ENCODE measurements at places on chromosomes 2 and 18.

GRCh38 chr18:55783921-55784320 lies 195.9 kb upstream of the TCF4 start:
- DNase-seq: no peak

DNA sequence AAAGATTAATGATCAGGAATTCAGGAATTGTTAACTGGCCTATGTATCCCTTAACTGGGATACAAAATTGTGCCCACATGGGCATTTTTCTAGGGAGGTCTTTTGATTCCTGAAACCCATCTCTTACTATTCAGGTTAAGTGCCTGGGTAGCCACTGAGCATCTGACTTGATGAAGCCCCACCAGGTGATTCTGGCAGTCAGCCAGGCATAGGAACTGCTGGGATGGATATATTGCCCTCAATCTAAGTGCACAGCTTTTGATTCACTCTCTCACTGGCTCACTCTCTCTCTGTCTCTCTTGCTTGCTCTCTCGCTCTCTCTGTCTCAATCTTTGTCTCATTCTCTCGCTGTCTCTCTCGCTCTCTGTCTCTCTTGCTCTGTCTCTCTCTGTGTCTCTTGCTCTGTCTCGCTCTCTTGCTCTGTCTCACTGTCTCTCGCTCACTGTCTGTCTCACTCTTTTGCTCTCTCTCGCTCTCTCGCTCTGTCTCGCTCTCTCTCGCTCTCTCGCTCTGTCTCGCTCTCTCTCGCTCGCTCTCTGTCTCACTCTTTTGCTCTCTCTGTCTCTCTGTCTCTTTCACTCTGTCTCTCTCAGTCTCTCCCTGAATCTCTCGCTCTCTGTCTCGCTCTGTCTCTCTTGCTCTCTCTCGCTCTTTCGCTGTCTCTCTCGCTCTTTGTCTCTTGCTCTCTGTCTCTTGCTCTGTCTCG lies 22.3 kb downstream of the INPP1 start:
- DNase-seq: no peak

GRCh38 chr2:48066000-48066399 lies 159.7 kb upstream of the FBXO11 start:
- no peak for DNase-seq

- no peak for DNase-seq
These were observed 9.3 kb downstream of the WNT10A start for GRCh38 chr2:218889937-218890336.

DNA sequence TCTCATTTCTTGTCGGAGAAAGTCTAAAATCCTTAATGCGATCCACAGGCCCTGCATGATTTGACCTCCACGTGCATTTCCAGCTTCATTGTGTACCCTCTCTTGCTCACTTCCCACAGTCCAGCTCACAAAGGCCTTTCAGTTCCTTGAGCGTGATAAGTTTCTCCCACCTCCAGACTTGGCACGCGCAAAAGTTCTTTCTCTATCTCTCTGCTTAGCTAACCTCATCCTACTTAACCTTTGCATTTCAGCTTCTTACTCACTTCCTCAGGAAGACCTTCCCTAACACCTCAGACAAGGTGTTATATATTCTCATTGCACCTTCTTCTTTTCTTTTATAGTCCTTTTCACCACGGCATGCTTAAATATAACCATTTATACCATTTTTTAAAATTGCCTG lies 124.8 kb upstream of the XPO1 start:
- no peak for DNase-seq

DNA sequence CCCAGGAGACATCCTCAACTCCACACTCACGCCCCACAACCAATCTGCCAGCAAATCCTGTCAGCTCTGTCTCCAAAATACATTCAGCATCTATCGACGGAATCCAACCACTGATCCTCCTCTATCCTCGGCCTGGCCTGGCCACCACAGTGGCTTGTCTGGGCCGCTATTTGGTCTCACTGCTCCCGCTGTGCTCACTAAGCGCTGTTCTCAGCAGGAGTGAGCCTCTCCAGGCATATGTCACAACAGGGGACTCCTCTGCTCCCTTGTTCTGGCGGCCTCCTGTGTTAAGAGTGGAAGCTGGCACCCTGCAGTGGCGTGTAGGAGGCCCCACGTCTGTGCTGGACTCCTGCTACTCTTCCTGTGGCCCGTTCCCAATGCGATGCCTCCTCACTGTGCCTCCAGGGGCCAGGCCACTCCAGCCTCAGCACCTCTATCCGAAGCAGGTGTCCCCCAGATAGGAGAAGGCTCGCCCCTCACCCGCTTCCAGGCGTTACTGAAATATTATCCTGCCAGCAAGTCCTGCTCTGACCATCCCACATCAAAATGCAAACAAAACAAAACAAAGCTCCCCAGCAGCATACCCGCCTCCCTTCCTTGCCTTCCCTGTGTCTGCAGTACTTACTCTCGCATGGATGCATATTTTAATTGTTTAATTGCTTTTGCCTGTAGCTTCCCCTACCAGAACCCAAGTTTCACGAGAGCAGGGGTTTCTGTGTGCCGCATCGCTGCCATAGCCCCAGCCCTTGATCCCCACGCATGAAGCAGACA lies 39.9 kb downstream of the CENPO start:
- no peak for DNase-seq

DNA sequence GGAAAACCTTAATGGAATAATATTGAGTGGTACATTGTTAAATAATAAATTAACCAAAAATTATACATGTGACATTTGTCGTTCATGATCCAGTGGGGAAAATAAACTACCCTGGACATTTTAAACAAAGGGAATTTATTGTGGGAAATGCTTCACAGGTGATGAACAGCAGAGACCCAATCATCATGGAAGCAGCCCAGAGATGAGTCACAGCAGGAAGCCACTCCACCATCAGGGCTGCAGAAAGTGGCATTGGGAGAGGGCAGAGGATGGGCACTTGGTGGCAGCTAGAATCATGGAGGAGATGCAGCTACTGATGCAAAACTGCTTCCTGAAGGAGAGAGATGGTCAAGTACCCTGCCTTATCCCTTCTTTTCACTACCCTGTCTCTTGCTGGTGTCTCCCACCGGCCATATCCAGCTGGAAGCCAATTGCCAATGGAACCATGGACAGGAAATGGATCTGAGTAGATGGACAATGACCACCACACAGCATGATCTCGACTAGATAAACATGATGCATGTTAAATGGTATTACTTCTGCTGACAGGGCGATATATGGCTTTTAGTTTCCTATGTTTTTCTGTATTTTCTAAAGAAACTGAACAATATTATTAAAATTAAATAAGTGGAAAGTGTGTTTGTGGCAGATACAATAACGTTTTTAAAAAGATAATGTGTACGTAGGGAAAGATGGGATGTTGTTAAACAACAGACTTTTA lies 139.8 kb downstream of the RPIA start:
- no peak for DNase-seq

- no peak for DNase-seq
These were observed 253.3 kb downstream of the ARL6IP6 start for GRCh38 chr2:152971685-152972084.

DNA sequence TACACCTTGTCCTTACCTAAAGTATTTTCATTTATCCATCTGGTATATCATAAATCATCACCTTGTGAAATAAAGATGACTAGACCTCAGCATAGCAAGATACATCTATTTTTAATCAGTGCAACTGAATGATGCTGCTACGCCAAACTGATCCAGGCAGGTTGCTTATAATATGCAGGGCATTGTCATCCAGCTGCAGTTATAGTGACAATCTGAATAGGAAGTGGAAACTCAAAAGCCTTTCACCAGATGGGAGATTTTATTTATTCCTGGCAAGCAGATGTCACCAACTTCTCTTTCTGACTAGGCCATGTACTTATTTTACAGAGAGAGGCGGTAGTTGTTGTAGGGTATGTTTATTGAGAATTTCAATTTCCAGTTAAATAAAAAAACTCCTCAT lies 747.3 kb downstream of the ADCYAP1 start:
- no peak for DNase-seq

GRCh38 chr2:221637851-221638250 lies 65.7 kb upstream of the EPHA4 start:
- DNase-seq: no peak

DNA sequence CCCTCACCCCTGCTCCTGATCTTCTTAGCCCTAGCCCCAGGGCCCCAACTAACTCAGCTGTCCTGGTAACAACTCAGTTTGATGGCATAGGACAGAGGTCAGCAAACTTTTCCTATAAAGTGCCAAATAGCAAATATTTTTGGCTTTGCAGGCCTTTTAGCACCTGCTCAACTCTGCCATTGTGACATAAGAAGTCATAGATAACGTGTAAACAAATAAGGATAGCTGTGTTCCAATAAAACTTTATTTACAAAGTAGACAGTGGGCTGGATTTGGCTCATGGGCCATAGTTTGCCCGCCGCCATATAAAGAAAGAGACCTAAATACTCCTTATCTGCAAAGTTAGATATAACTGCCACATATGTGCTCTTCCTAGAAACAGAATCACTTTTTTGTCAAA lies 27.3 kb upstream of the TMEM87B start:
- no peak for DNase-seq

DNA sequence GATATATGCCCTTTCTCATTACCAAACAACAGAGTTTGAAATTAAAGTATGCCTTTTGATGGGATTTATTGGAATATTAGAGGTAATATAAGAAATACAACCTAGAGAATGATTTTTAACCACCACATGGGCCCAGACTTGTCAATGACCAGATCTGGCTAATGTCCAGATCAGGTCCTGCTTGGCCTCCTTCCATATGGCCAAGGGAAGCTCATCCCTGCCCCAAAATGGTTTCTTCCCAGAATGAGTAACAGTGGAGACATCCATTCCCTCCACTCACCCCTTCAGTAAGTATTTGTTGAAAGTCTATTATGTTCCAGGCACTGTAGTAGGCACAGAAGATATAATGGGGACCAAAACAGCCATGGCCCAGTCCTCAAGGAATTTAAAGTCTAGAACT lies 54.9 kb downstream of the ANTXR1 start:
- DNase-seq: no peak

DNA sequence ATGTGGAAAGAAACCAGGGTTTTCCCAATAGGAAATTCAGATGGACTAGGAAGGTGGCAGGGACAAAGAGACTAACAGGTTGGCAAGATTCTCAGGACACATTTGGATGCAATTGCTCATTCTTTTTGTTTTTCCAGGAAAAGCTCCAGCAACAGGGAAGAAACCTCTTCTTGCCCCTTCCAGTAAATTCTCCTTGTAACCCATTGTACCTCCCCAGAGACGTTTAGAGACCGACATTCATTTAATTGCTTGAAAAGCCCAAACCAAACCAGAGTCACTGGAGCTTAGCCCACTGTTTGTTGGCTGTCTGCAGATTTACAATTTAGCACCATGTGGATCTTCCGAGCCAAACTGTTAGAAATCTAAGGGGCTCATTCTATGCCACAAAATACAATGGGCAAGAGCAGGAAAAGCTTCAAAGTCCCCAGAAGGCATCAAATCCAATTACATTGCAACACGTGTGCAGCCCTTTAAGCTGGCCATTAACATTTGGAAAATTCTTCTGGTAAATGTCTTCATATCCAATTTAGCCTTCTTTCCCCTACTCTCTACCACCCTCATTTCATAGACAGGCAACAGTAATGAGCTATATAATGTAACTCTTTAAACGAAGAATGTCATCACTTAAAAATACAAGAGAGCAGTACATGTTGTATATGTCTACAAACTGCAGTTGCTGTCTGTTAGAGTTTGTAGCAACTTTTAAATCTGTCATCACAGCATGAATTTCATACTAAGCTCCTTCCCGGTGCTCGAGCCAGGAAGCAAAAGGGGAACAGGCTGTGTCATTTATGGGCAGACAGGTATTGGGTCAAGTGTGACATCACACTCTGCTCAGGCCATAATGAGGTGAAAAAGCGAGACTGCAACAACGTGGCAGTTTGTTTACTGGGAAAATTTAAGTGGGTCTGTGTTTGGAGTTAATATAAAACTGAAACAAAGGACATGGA lies 235.6 kb upstream of the HNRNPA3 start:
- no peak for DNase-seq

- no peak for DNase-seq
These were observed 85.0 kb downstream of the WDSUB1 start for GRCh38 chr2:159201360-159202063.

GRCh38 chr2:12320027-12320734 lies 396.6 kb upstream of the TRIB2 start:
- no peak for DNase-seq

GRCh38 chr2:17869128-17869527 lies 9.3 kb upstream of the KCNS3 start:
- DNase-seq: no peak

- no peak for DNase-seq
These were observed 38.2 kb upstream of the PXDN start for GRCh38 chr2:1782514-1782913.

GRCh38 chr2:9753665-9754531 lies 89.4 kb upstream of the TAF1B start:
- no peak for DNase-seq

- no peak for DNase-seq
These were observed 1.1 kb downstream of the NCKAP1 start for GRCh38 chr2:183037074-183037552.

GRCh38 chr2:23682481-23682880 lies 244.4 kb downstream of the ATAD2B start:
- DNase-seq: no peak

GRCh38 chr2:156405586-156405985 lies 30.6 kb upstream of the GPD2 start:
- no peak for DNase-seq

DNA sequence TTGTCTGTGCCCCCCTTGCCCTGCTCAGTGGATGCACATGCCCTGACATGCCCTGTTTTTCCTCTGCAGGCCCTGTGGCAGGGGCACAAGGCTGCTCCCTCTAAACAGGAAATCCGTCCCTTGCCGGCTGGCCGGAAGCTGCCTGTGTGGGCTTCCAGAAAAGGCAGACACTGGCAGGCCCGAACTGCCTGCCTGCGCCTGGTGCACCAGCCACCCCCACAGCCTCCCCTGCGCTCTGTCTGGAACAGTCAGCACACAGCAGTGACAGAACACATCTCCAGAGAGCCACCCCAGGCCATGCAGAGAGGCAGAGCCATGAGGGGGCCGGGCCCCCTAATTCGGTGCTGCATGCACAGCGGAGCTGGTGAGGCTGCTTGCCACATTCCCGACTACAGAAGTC lies 33.5 kb downstream of the LOXHD1 start:
- DNase-seq: no peak
